ENCODE measurements at places on chromosomes 2 and 18.

- DNase-seq: no peak
Observed at GRCh38 chr18:30730915-30731314, 311.6 kb downstream of the DSC3 start.

DNA sequence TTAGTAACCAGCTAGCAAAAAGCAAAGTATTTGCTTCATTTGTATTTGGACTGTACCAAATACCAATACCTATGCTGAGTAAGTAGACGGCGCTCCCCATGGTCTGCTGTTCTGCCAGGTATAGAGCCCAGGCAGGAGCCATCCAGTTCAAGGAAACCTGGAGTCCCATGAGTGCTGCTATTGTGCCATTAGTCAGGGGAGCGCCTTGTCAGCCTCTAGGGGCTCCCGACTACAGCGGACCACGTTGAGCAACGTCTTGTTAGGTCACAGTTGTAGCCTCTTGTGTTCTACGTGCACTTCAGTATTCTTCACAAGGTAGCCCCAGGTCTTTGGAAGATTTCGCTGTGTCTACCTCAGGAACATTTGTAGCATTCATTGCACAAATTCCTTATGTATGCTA, 21.6 kb upstream of the SLC9A2 start:
- DNase-seq: no peak

DNA sequence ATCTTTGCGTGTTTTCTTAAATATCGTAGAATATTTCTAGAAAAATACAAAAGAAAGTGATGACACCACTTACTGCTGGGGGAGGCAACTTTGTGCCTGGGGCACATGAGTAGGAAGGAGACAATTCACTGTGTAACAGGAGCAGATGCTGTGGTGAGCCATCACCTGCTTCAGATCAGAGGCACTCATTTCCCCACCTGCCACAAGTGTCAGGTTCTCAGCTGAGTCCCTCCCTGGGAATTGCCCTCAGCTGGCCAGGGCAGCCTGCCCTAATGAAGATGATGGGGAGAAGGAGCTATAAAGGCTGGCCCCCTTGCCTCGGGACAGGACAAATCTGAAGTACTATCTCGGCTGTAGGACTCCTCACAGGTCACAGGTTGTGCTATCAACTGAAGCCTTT, 322.8 kb downstream of the STK39 start:
- DNase-seq: no peak

DNA sequence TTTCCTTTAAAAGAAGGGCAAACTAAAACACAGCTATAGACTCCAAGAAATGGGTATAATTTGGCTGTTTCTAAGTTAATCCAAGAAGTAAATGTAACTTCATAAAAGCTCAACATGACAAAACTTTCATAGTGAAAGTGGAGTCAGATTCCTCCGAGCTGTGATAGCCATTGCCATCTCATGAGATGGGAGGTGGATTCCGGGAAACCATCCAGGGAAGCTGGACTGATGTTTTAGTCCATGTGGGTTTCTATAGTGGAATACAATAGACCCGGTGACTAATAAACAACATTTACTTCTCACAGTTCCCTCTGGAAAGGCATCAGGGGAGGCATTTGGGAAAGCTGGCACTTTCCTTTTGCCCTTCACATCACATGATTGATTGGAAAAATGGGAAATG, 10.0 kb upstream of the LAPTM4A start:
- no peak for DNase-seq

DNA sequence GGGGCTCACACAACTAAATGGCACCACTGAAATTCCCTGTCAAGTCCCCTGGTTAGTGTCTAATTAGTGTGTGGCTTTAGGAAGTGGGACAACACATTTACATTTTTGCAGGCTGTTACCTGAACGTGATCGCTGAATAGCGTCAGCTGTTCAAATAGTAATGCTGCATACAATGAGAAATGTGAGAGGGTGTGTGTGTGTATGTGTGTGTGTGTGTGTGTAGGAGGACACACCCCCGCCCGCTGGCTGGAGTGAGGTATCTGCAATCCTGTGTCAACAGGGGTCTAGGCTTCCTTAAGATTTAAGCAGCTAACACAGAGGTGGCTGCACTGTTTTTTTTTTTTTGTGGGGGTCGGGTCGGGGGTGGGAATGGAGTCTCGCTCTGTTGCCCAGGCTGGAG, 4.8 kb upstream of the LYPD6B start:
- DNase-seq: no peak

- DNase-seq: peak; percentile 33
Observed at GRCh38 chr2:127564429-127565260, 29.2 kb downstream of the MYO7B start.

DNA sequence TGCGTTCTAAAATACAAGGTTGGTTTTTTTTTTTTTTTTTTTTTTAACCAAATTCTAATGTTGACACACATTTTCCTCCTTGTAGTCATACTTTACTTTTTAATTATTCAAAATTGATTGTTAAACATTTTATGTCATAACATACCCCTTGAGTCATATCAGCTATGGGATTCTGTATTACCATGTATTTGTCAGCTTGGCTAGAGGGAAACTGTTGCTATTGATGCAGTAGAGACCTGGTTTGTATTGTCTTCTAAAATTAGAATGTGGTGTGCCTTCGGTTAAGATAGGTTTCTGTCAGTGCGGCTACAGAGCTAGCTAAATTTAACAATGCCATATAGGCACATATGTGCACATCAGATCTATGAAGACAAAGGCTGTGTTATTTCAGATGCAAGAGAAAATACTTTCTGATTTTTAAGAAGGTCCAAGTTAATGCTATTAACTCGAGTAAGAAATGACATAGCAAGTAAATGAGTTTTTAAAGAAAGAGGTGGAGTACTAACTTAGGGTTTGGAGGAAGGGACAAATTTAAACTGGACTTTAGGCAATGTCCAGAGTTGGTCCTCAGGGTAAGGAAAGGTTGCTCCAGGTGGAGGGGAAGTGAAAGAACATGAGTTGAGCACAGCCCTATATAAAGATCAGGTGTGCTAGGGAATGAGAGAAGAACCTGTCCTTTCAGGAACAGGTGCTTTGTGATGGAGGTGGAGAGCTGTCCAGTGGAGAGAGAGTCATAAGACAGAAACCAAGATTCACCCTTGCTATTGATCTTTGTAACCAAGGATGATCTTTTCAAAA, 152.3 kb downstream of the PRPF40A start:
- no peak for DNase-seq

GRCh38 chr18:58013241-58014211, 30.5 kb upstream of the NEDD4L start:
- no peak for DNase-seq

GRCh38 chr2:141929331-141930252, 201.2 kb downstream of the LRP1B start:
- no peak for DNase-seq

DNA sequence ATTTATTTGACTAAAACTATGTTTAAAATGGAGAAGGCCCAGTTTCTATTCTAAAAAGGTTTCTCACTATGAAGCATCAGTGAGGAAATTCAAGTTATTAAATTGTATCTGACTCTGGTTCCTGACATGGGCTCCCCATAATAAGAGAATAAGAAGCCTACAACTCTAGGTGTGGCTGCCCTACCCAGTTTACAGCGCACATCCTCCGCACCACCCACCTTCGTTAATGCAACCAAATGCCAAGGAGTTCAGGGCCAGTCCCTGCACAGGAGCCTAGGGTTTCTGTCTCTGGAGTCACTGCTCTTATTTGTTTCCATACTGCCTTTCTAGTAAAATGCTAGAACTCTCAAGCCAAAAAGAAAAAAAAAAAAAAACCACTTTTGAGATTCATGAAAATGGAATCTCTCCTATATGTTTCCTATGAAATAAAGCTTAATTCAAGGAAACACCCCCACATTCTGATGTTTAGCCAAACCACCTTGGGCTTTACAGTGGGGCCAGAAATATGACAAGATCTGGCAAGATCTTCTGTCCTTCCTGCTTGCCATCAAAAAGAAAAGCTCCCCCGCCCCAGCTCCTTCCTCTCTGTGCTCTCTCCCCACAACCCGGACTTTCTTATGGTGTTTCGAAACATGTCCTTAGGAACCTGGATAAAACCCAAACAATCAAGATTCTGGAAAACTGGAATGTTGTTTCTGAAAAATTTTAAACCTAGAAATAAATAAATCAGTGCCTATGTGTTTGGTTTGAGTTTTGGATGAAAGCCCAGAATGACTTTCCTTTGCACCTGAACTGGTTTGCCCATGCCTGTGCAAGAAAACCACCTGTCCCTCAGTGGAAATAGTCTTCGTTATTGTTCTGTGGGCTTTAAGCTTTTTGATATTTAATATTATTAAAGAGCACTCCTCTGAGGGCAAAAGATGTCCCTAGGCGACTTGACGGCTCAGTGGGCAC, 136.7 kb downstream of the SP3 start:
- no peak for DNase-seq

- DNase-seq: no peak
Observed at GRCh38 chr2:30636311-30636710, 170.9 kb downstream of the CAPN13 start.

GRCh38 chr2:19426941-19427340, 68.5 kb upstream of the OSR1 start:
- no peak for DNase-seq

DNA sequence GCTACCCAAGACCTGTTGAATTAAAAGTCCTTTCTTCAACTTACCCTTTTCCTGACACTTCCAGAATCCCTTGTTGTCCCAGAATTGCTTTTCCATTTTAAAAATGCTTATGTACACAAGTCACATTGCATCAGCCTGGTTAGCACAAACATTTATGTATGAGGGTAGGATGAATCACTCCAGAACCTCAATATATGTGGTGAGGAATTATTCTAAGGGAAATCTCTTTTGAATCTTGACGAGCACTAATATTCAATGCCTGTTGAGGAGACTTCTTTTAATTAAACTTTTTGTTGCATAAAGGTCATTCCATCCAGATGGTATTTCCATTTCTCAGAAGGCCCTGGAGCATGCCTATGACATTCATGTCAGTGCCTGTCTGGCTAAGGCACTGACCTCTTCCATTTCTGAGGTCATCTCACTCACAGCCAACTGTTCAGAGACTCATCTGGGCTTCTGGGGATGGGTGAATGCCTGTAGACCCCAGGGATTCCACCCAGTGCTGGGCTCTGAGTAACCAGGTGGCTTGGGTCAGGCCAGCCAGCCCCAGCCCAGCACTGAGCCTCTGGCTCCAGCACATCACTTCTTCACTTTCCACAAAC, 28.2 kb downstream of the ACMSD start:
- no peak for DNase-seq

GRCh38 chr2:191740759-191741158, 62.8 kb downstream of the NABP1 start:
- DNase-seq: no peak

GRCh38 chr18:51110073-51110797, 80.2 kb downstream of the SMAD4 start:
- peak; percentile 73 for DNase-seq

DNA sequence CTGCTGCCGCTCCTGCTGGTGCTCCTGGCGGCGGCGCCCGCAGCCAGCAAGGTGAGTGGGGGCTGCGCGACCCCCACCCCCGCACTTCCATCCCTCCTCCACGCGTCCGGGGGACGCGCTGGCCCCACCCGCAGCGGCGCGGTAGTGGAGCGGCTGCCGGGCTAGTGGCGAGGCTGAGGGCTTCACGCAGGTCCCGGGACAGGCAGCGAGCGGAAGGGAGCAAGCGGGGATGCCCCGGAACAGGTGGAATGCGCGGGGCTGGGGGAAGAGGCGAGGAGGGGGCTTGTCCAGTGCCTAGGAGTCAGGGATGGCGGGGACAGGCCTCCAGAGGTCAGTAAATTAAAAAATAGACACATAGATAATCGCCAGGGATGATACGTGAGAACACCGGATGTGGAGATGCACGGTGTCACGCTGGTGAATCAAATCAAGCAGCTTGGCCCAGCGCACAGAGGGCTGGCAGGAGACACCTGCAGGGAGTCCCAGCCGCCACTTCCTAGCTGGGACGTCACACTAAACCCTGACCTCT, 403 bp downstream of the COL4A3 start:
- DNase-seq: no peak

DNA sequence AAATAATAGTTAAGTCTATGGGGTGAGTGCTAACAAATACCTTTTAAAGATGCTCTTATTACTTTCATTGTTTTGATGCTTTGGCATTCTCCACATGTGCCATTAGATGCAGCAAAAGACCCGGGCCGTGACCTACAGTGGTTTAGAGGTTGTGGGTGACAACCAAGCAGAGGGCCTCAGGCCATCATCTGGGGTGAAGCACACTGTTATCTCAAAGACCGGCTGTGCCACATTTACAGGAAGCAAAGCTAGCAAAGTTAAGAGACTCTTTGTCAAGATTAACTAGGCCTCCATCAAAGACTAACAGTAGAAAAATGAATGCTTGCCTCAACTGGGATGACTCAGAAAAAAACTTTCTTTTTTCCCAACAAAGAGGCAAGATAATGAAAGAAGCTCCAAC, 695.3 kb downstream of the SATB2 start:
- no peak for DNase-seq

DNA sequence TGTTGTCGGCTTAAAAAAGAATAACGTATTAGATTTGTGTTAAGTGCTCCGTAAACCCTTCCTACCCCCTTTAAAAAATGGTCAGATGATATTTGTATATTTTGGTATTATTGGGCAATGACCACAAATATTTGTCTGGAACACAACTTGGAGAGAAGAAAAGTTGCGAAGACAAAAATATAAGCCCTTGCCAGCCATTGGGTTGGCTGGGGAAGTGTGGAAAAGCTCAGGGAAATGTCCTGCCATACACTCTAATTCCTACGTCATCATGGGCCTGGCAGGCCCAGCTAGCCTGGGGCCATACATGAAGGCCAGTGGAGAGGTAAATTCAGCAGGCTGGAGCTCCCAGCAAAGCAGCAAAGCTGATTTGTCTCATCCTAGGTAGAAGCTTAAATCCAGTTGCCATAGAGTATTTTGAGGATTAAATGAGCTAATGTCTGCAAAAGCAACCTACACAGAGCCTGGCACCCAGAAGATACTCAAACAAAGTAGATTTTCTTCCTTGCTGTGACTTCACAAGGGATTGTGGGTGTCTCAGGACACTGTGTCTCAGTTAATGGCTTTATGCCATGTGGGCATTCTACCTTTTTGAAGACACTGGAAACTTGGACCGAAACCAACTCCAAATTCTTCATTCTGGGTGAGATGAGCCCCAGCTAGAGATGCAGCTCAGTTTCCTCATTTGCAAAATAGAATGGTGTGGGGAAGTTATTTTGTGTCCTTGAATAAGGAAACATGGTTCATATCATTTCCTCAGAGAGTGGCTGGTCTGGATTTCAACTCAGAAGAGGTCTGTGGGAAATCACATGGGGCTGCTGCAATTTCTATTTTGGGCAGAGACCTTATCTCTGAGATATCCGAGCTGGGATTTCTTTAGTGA, 87.9 kb upstream of the MAP4K3 start:
- DNase-seq: no peak

DNA sequence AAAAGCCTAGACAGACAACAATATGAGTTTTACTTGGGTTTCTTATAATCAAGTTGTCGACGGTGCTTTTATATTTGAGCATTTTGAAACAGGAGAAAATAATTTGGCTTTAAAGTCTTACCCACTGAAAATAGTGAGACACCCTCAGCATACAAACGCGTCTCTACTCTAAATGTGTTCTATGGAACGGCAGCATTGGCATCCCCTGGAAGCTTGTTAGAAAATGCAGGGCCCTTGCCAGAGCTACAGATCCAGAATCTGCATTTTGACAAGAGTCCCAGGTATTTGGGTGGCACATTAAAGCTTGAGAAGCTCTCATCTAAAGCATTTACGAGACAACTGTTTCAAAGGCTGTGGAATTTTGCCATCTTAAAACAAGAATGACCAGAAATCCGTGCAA, 163.5 kb downstream of the PID1 start:
- no peak for DNase-seq

- DNase-seq: peak; percentile 64
Observed at GRCh38 chr2:23589739-23590138, 204.8 kb downstream of the KLHL29 start.
